ENCODE measurements at places on chromosomes 2 and 18.

GRCh38 chr18:23884681-23885375, 129.7 kb upstream of the TTC39C start:
- DNase-seq = peak; percentile 66

- peak; percentile 64 for DNase-seq
Observed at GRCh38 chr2:238370823-238371372, 50.6 kb downstream of the TRAF3IP1 start.

GRCh38 chr2:200735061-200735460, 76.6 kb upstream of the BZW1 start:
- DNase-seq = no peak

GRCh38 chr18:74528478-74528877, 5.8 kb upstream of the CNDP1 start:
- no peak for DNase-seq

DNA sequence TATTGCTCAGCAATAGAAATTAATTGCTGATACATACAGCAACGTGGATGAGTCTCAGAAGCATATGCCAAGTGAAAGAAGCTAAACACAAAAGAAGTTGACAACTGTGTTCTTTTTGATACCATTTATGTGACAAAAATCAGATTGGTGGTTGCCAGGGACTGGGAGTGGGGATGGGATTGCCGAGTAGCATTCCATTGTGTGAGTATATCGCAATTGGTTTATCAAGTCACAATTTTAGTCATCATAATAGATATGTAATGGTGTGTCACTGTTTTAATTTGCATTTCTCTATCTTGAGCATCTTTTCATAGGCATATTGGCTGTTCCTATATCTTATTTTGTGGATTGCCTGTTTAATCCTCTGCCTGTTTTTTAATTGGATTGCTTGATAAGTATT, 20.9 kb downstream of the STRADB start:
- DNase-seq = no peak

DNA sequence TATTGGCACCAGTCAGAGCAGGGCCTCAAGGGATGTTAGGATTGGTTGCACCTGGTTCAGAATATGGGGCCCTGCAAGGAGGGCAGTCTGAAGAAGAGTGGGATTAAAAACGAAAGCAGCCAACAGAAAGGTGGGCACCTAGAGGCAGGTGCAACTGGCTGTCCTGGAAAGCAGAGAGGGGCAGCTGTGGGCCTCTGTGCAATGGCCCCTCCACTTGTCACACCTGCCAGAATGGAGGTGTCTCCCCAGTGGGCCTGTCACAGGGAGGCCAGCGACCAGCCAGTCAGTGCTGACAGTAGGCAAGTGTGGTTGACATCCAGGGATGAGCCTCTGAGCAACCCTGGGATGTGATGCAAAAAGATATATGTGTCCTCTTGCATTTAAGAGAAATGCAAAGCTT, 37.7 kb downstream of the INPP4A start:
- no peak for DNase-seq

DNA sequence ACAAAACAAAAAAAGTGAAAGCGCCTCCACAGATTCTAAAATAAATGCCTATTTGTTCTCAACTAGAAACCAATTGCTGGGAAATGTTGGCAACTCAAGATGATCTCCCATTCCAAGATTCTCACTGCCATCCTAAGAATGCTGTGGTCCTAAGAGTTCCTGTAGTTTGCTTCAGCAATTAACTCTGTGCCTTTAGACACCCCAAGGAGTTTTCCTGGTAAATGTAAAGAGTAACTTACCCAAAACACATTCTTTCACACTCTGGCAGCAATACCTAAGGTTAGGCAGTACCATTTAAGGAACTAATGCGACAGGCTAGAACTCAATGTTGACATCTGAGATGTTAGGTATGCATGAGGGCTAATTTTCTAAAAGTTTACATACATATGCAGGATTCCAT, 58.8 kb upstream of the TANK start:
- DNase-seq = no peak

GRCh38 chr2:66824926-66825325, 390.0 kb downstream of the MEIS1 start:
- no peak for DNase-seq

DNA sequence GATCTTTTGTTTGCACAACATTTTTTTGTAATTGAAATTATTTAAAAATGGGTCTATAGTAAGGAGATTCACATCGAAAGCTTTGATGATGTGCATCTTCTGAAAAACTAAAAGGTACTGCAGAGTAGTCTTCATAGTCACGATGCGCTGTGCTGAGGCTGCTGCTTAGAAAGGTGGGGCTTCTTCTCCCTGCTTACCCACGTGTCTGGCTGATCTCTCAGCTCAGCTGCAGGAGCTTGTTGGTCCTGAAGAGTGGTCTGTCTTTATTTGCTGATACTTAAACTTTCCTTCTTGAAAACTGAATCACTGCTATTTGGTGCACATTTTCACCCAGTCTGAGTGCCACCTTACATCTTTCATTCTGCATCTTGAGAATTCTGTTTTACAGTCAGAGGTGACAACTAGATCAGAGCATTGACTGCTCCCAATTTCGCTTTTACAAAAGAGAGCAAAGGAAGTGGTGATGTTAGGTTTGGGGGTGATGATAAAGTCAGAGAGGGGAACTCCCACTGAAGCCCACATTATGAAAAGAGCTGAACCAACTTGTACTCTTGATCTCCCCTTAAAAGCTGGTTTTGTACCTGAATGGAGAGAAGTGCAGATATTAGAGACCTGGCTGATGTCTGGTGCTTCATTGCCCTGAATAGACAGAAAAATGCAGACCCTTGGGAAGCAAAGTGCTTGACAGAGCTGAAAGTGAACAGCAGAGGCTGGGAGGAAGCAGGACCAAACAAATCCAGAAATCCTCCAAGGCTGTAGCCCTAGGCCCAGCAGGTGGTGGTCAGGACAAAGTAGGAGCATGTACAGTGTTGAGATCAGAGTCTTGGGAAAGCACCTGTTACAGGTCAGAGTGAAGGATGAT, 984.5 kb downstream of the TSN start:
- no peak for DNase-seq

GRCh38 chr18:48348739-48349138, 60.4 kb downstream of the ZBTB7C start:
- DNase-seq = no peak

- no peak for DNase-seq
Observed at GRCh38 chr2:133458280-133458679, 110.0 kb downstream of the NCKAP5 start.

GRCh38 chr2:229922449-229923386, at the start of gene FBXO36:
TSS of gene FBXO36 (plus strand) at chr2:229922503. CDS start at chr2:229922514, 11 bp downstream.
- peak; percentile 92 for DNase-seq

DNA sequence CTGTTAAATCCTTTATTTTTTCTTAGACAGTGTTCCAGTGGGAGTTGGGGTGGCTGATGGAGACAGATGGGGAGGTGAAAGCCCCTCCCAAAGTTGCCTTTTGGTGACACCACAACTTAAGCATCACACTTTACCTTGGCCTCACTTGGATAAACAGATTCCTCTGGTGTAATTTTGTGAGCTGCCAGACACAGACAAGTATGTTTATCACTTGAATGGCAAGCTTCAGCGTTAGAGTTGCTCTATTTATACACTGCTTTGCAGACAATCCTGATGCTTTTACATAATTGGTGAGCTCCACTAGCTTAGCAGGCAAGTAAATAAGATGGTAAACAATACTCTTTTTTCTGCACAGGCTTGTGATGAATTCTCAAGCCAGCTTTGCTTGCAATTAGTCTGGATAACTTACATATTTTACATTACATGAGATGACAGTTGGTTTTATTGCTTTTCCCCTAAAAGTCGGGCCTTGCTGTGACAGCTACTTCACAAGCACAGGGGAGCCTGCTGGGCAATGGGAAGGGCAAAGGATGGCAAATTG, 226.2 kb downstream of the SLC8A1 start:
- no peak for DNase-seq

DNA sequence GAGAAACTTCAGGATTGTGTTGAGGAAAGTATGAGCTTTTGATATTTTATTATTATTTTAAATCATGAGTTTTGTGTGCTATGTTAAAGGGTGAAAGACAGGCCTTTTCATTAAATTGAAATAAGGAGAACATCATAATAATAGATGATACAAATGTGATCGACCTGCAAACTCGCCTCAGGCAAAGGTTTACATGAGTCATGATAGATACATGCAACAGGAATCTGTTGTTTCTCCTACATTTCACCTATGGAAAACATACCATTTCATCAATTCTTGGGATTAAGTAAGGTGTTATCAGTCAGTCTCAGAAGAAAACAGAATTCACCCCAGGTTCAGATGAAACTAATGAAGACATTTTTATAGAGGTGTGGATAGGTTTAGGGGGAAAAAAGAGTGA, 1992.5 kb upstream of the PIK3C3 start:
- DNase-seq = no peak

DNA sequence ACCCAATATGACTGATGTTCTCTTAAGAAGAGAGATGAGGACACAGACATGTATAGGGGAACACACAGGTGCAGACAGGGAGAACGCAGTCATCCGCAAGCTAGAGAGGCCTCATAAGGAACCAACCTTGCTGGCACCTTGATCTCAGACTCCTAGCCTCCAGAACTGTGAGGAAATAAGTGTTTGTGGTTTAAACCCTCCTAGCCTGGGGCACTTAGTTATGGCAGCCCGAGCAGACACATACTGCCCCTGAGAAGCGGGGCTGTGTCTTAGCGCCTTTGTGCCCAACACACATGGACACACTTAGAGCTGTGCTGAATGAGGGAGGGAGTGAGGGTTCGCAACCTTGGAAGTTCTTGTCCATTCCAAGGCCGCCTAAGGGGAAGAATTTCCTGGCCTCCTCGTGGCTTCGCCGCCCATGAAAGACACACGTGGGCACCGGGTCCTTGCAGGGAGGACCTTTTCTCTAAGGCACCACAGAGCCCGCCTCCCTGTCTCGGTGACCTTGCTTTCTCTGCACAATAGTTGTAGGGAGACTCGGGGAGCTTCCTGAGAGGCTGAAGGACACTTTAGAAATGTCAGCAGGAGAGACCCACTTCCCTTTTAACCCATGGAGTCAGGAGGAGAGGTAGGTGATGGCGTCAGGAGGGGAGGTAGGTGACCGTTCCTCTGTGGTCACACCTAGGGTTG, 224.5 kb upstream of the HDAC4 start:
- no peak for DNase-seq

DNA sequence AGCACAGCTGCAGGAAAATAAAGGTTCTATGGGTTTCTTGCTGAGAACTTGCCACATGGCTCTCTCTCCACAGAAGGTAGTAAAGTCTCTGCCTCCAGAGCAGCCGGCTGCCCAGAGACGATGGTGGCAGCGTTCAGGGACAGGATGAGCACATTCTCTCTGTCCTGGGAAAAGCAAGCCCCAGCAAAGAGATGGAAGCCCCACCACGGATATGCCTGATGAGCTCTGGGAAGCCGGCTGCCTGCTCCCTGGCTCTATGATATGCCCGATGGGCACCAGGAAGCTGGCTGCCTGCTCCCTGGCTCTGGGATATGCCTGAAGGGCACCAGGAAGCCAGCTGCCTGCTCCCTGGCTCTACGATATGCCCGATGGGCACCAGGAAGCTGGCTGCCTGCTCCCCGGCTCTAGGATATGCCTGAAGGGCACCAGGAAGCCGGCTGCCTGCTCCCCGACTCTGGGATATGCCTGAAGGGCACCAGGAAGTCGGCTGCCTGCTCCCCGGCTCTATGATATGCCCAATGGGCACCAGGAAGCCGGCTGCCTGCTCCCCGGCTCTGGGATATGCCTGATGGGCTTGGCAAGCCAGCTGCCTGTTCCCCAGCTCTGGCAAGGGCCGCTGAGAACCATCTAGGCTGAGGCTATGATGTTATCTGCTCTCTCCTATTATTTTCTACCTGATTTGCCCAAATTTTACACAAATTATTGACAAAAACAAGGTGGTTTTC, 21.5 kb upstream of the SNTG2 start:
- DNase-seq = no peak

GRCh38 chr2:219406861-219407230, 11.3 kb upstream of the DES start:
- no peak for DNase-seq

DNA sequence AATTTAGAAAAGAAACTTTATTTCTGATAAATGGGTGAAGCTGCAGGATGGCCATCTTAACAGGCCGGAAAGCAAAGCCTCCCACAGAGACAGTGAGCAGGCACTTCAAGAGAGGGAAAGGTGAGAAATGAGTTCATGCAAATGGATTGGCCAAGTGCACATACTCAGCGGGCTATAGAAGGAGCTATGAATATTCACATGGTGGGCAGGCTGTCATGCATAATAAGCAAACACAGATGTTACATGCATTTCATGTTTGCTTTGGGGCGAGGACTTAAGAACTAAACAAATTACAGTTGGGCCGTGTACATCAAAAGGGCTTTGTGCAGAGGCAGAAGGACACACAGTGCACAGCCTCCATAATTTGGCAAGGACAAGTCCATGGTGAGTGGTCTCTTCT, 69.8 kb upstream of the MAL start:
- DNase-seq = no peak

GRCh38 chr2:180910831-180911665, 69.4 kb upstream of the UBE2E3 start:
- DNase-seq = no peak

- peak; percentile 85 for DNase-seq
Observed at GRCh38 chr2:65432227-65433190, at the start of gene SPRED2. TSS of gene SPRED2 (minus strand) at chr2:65432599. CDS start at chr2:65431987, 612 bp downstream.

GRCh38 chr2:152573168-152573567, 144.1 kb downstream of the PRPF40A start:
- no peak for DNase-seq

DNA sequence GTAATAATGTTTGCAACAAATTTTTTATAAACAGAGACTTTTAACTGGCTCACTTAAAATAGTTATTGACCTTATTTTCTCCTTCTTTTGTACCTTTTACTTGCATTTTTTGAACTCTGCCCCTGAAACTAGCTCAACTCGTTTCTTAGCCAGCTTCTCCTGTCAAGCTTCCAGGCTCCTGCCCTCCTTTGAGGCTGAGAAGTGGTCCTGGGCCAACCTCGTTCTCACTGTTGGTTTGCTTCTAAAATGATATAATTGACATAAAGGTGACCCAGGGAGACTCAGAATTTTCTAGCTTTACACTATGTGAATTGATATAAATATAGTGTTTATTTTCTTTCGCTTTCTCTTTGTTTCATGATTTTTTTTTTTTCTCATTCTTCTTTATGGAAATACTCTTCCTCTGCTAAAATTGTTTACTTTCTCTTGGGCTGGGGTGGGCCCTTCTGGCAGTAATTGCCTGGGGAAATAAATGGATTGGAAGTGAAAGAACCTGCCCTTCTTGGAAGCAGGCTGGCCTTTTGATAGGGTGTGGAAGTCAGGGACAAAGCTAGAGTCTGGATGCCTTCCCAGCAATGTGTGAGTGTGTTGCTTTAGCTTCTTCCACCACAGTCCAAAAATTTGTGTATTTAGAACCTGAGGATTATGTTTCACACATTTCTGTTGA, 30.7 kb downstream of the GPD2 start:
- peak; percentile 34 for DNase-seq

Data from NCI-H2081 (cell line).